ENCODE measurements at places on chromosomes 12 and 14. TPM values are rescaled to one million over a fixed set of nuclear protein-coding genes. Genes with fewer than 3 reads are reported as not detected.
A peak's percentile ranks its signal among the peaks of the same experiment; 100 is the strongest.

Gene EEF1AKMT3
- total RNA-seq, result 6.5 TPM

Gene GPRC5D
- total RNA-seq, result not detected

GRCh38 chr12:120887253-120888043 lies 16.7 kb downstream of the SPPL3 start:
- H3K4me3 ChIP-seq, result no peak overlapping the region
- H3K27ac ChIP-seq, result no peak overlapping the region
- H3K36me3 ChIP-seq, result no peaks in the 10 kb centered on the region
- H3K27me3 ChIP-seq, result no peaks in the 10 kb centered on the region

Gene RPL10L
- not detected for total RNA-seq

Gene VASH1
- 18.9 TPM for total RNA-seq

Gene TMCC3
- total RNA-seq, result 29.4 TPM

Gene ATL1
- total RNA-seq, result 1.6 TPM

GRCh38 chr14:50757702-50758101 lies 73.3 kb downstream of the NIN start:
- H3K4me3 ChIP-seq, result no peak overlapping the region
- H3K27me3 ChIP-seq, result no peaks in the 10 kb centered on the region
- peak overlapping the region; percentile 90 for H3K27ac ChIP-seq
- peaks cover 95% of the 10 kb centered on the region for H3K36me3 ChIP-seq

GRCh38 chr12:14776236-14776961 lies 26.9 kb downstream of the WBP11 start:
- no peak overlapping the region for H3K4me3 ChIP-seq
- H3K36me3 ChIP-seq, result no peaks in the 10 kb centered on the region
- peak overlapping the region; percentile 86 for H3K27ac ChIP-seq
- peaks cover 39% of the 10 kb centered on the region for H3K4me1 ChIP-seq
- no peaks in the 10 kb centered on the region for H3K27me3 ChIP-seq

Gene INHBE
- not detected for total RNA-seq

Gene RND1
- 1.1 TPM for total RNA-seq

- H3K36me3 ChIP-seq, result no peaks in the 10 kb centered on the region
- no peak for DNase-seq
- H3K27me3 ChIP-seq, result no peaks in the 10 kb centered on the region
These were observed 1.1 kb downstream of the POLR3B start for GRCh38 chr12:106358396-106359241.

DNA sequence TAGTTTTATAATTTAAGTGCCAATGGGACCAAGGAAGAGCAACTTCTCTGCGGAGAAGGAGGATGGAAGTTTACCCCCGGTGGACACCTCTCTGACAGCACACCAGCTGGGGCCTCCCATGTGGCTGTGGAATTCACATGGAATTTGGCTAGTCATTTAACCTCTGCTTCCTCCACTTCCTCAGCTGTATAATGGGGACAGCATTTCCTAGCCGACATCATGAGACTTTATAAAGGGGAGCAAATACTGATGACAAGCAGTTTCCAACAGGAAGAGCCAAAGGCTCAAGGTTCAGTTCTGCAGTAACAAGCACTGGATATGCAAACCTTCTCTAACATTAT lies 7.5 kb downstream of the DUSP6 start:
- H3K4me3 ChIP-seq, result no peak overlapping the region
- H3K27ac ChIP-seq, result peak overlapping the region; percentile 98
- H3K36me3 ChIP-seq, result peaks cover 12% of the 10 kb centered on the region
- H3K4me1 ChIP-seq, result peaks cover 56% of the 10 kb centered on the region
- no peak for DNase-seq

Gene PSMD9
- total RNA-seq, result 51.7 TPM

Gene LRRC10
- not detected for total RNA-seq

GRCh38 chr12:23098110-23098509 lies 473.1 kb downstream of the ETNK1 start:
- no peak for DNase-seq
- H3K27me3 ChIP-seq, result no peaks in the 10 kb centered on the region
- no peak overlapping the region for H3K4me3 ChIP-seq

Gene PRIM1
- 11.4 TPM for total RNA-seq

GRCh38 chr14:102923201-102923924 lies 900 bp downstream of the AMN start:
- no peak overlapping the region for H3K27ac ChIP-seq
- H3K27me3 ChIP-seq, result peaks cover 28% of the 10 kb centered on the region
- H3K4me3 ChIP-seq, result peak overlapping the region; percentile 64
- no peak for DNase-seq
- H3K4me1 ChIP-seq, result peaks cover 11% of the 10 kb centered on the region

DNA sequence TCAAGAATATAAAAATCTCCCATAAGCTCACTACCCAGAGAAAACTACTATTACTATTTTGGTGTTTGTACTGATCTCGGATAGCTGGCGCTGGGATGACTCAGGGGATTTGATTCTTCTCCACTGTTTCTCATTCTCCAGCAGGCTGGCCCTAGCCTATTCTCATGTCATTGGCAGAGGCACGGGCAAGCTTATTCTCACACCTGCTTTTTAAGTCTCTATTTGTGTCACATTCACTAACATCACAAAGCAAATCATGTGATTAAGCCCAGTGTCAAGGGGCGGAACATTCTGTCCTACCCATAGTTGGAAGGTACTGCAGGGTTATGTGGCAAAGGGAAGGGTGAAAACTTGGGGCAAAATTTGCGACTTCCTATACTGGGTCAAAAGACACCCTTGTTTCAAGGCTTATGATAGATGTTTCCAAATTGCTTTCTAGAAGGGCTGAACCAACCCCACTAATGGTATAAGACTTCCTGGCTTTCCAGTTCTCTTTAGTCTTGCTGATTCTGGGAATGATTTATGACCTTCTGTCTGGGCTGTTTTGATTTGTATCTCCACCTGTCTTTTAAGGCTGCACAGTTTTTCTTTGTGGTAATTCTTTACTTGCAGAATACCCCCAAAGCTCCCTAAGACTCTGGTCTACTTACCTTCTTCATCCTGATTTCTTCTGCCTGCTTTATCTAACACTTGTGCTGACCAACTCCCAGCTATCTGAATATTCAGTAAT lies 406.4 kb downstream of the NRXN3 start:
- H3K4me1 ChIP-seq, result no peaks in the 10 kb centered on the region
- no peak overlapping the region for H3K4me3 ChIP-seq
- no peaks in the 10 kb centered on the region for H3K27me3 ChIP-seq

DNA sequence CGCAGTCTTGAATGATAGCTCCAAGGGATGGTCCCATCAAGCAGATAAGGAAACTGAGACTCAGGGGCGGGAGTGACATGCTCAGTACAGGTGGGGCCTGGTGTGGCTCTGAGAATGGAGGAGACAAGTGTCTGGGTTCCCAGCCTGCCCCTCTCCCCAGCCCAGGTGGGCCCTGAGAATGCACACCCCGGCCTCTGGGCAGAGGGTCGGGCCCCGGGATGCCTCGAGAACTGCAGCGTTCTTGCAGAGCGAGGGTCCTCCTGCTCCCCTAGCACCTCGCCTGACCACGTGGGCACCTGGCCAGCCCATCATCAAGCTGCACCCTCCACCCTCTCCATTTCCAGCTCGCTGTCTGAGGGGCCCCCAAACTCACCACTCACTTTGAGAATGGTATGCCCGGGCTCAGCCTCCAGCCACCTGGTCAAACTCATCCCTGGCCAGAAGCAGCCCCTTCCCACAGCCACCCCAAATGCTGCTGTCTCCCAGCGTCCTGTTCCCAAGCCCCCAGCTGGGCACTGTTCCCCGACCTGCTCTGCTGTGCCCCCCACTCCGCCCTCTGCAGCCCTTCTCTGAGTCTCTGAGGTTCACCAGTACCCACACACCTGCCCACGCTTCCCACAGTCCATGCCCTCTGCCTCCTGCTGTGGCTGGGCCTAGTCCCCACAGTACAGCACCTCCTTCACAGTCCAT lies 44.3 kb downstream of the CYP46A1 start:
- no peak overlapping the region for H3K27ac ChIP-seq
- H3K36me3 ChIP-seq, result no peaks in the 10 kb centered on the region
- H3K4me1 ChIP-seq, result peaks cover 13% of the 10 kb centered on the region
- peak; percentile 62 for DNase-seq

GRCh38 chr14:102225386-102225785 lies 79.6 kb downstream of the MOK start:
- H3K36me3 ChIP-seq, result peaks cover 14% of the 10 kb centered on the region
- no peak for DNase-seq
- H3K27me3 ChIP-seq, result no peaks in the 10 kb centered on the region
- H3K4me3 ChIP-seq, result no peak overlapping the region

Gene NAV3
- total RNA-seq, result 39.8 TPM

DNA sequence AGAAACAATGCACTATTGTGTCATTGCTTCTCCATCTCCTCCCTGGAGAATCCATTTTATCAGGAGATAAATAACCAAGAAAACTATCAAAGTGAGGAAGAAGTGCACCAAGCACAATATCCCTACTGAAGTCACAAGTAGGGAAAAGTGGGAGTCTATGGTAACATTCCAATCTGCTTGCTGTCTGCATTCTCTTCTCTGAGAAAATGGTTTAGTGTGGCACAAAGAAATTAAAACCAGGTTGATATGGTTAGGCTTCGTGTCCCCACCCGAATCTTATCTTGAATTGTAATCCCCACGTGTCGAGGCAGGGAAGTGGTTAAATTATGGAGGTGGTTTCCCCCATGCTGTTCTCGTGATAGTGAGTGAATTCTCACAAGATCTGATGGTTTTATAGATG lies 209.7 kb downstream of the PRKD1 start:
- no peak overlapping the region for H3K27ac ChIP-seq
- DNase-seq, result no peak
- H3K36me3 ChIP-seq, result no peaks in the 10 kb centered on the region

DNA sequence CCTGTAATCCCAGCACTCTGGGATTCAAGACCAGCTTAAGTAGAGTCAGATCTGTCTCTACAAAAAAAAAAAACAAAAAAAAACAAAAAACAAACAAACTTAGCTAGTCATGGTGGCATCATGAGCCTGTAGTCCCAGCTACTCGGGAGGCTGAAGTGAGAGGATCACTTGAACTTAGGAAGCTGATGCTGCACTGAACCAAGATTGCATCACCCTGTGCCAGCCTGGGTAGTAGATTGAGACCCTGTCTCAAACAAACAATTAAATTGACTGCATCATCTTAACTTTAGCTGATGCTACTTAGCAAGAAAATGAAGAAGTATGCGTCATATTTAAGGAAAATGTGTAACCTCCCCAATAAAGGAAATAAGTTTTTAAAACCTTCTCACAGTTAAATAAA lies 136.6 kb upstream of the ATXN7L3B start:
- no peaks in the 10 kb centered on the region for H3K27me3 ChIP-seq
- no peak overlapping the region for H3K27ac ChIP-seq
- no peak overlapping the region for H3K4me3 ChIP-seq
- no peak for DNase-seq
- H3K36me3 ChIP-seq, result no peaks in the 10 kb centered on the region
- H3K4me1 ChIP-seq, result no peaks in the 10 kb centered on the region

- no peak overlapping the region for H3K27ac ChIP-seq
- H3K27me3 ChIP-seq, result no peaks in the 10 kb centered on the region
- H3K4me1 ChIP-seq, result no peaks in the 10 kb centered on the region
- H3K36me3 ChIP-seq, result no peaks in the 10 kb centered on the region
- DNase-seq, result peak; percentile 10
These were observed 142.0 kb upstream of the GZMB start for GRCh38 chr14:24775950-24776349.

DNA sequence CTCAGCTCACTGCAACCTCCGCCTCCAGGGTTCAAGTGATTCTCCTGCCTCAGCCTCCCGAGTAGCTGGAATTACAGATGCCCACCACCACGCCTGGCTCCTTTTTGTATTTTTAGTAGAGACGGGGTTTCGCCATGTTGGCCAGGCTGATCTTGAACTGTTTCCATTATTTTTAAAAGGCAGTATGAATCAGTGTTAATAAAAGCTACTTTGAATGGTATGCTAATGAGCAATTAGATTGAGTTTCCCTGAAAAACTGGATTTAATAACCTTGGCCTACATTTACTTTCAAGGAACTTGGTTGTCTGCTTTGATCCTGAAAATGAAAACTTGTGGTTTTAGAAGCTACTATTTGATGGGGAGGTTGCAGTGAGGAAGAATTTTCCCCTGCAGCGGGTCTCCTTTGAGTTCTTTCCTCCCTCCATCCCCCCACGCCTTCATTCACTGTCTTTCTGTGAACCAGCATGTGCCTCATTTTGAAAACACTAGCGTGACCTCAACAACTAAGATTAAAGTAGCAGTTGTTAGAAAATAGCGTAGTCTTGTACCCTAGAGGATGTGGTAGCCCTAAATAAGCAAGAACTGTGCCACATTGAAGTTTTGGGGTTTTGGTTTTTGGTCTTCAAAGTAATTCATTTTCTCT lies 17.8 kb upstream of the RPS6KA5 start:
- no peaks in the 10 kb centered on the region for H3K36me3 ChIP-seq
- H3K27me3 ChIP-seq, result no peaks in the 10 kb centered on the region
- H3K27ac ChIP-seq, result no peak overlapping the region
- H3K4me1 ChIP-seq, result no peaks in the 10 kb centered on the region
- H3K4me3 ChIP-seq, result no peak overlapping the region
- no peak for DNase-seq

- H3K36me3 ChIP-seq, result no peaks in the 10 kb centered on the region
- no peak for DNase-seq
- H3K4me1 ChIP-seq, result peaks cover 6% of the 10 kb centered on the region
- H3K27ac ChIP-seq, result no peak overlapping the region
- H3K27me3 ChIP-seq, result no peaks in the 10 kb centered on the region
These were observed 10.7 kb upstream of the WDR89 start for GRCh38 chr14:63652406-63652805.

Gene ATF1
- 41.7 TPM for total RNA-seq

Gene C14orf180
- not detected for total RNA-seq

DNA sequence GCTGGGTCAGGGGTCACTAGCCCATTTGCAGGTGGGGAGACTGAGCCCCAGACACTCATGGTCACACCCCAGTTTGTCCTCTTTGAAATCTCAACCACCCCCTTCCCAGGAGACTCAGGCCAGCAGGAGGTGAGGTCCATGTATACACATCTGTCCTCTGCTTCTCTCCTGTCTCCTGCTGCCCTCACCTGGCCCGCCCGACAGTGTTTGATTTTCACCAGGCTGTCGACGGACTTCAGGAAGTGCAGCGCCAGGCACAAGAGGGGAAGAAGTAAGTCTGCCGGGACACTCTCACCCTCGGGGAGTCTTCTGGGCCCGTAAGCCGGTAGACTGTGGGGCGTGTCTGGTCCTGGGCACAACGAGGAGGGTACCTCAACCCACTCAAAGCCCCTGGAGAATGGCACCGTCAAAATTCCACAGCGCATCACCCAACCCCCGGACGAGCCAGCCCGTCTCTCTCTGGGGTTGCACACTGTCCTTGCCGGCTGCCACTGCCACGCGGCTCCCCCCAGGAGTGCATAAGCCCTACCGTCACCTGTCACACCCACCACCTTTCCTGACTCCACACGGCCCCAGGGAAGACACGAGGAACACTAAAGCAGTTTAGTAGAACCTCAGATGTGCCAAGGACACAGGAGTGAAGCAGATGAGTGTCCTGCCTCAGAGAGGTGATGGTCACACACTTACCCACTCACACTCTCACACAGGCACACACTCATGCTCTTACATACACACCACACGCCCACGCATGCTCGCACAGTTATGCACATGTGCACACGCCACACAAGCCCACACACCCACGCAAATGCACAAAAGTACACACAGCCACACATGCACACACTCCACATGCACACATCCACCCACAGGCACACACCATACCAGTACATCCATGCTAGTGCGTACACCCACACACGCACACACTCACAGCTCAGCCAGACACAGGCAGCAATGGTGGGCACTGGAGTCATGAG lies 13.1 kb upstream of the SIVA1 start:
- H3K4me3 ChIP-seq, result no peak overlapping the region
- no peak overlapping the region for H3K27ac ChIP-seq
- DNase-seq, result no peak
- H3K4me1 ChIP-seq, result peaks cover 66% of the 10 kb centered on the region
- no peaks in the 10 kb centered on the region for H3K27me3 ChIP-seq

- no peaks in the 10 kb centered on the region for H3K27me3 ChIP-seq
- DNase-seq, result no peak
These were observed 160.8 kb upstream of the FAR2 start for GRCh38 chr12:28988325-28988704.

Gene AP1G2
- 261 TPM for total RNA-seq
